Esophagus squamous epithelium (tissue), 5 donors: ENCODE measurements at places on chromosomes 7 and 10.

GRCh38 chr7:92135052-92135889, 994 bp upstream of the CYP51A1 start:
- no peak for DNase-seq

DNA sequence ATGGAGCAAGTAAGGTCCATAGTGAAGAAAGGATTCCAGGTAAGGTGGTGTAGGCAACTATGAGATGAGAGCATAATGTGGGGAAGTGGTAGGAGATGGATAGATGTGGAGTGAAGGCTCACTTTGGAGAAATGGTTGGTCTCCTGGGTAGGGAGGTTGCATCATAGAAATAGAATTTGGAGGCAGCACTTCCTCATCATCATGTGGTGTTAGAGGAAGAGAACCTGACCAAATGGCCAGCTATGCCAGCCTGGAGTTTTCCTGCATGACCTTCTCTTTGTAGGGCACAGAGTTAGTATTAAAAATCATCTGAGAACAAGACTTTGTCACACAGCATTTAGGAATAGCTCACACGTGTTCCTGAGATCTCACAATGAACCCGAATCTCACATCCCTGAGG, 126.7 kb upstream of the CXCL12 start:
- no peak for DNase-seq

- DNase-seq = no peak
These were observed 39.1 kb downstream of the TASOR2 start for GRCh38 chr10:5723692-5724091.

GRCh38 chr10:62573929-62574328, 199.8 kb downstream of the ZNF365 start:
- no peak for DNase-seq

GRCh38 chr7:86768394-86768793, 124.7 kb downstream of the GRM3 start:
- no peak for DNase-seq

GRCh38 chr10:97733256-97733655, 3.7 kb upstream of the ZFYVE27 start:
- no peak for DNase-seq

DNA sequence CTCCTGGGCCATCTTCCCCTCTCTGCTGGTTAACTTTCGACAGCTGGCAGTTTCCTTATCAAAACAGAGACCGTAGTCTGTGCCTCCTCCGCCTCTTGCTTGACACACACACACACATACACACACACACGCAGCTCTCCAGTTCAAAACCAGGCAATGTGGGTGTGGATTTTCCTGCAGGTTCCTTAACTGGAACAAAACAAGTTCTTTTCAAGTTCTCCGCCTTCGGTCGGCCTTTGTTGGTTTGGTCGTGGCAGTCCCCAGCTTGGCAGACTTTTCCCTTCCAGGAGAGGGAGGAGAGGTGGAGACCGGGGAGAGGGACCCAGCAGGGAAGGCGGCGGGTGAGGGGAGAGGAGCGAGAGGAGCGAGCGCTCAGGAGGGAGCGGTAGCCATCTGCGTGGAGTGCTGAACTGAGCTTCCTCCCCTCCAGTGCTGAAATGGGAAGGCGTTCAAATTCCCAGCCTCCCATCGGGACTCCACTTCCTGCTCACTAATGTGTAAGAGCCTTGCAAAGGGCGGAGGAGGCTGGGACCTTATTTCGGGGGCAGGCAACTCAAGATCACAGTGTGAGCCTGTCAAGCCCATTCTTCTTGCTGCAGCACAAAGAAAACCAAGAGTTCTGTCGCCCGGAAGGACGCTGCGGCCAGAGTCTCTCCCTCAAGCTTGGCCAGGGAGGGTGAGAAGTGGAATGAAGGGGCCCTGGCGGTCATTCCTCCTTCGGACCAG, 120.6 kb downstream of the PRPF18 start:
- no peak for DNase-seq

DNA sequence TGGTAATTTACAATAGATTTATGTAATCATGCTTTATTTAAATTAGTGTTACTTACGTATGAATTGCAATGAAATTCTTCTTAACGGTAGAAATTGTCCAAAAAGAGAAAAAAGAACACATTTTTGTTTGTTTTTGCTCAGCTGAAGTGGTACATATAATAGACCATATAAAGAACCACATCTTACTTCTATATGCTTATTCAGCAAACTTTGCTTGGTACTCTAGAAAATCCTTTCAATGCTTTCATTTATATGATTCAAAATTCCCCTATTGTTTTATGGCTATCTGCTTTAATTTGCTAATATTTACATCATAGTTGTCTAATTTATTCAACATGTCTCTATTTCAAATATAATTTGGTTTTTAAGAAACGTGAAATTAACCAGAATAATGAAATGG, 903.2 kb downstream of the ANKRD7 start:
- no peak for DNase-seq

DNA sequence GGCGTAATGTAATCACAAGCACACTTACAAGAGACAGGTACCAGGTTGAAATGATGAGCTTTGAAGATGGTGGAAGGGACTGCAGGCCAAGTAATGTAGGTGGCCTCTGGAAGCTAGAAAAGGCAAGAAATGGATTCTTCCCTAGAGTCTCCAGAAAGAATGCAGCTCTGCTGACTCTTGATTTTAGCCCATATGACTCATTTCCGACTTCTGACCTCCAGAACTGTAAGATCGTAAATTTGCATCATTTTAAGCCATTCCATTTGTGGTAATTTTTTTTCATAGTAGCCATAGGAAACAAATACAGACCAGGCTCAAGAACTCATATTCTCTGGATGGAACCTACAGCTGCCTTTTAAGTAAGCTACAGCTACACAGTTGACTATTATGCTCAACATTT, 315.5 kb downstream of the MAGI2 start:
- DNase-seq = no peak

GRCh38 chr7:111363099-111363498, 199.2 kb downstream of the IMMP2L start:
- DNase-seq = no peak

GRCh38 chr10:1674501-1674900, 62.8 kb downstream of the ADARB2 start:
- DNase-seq = no peak

DNA sequence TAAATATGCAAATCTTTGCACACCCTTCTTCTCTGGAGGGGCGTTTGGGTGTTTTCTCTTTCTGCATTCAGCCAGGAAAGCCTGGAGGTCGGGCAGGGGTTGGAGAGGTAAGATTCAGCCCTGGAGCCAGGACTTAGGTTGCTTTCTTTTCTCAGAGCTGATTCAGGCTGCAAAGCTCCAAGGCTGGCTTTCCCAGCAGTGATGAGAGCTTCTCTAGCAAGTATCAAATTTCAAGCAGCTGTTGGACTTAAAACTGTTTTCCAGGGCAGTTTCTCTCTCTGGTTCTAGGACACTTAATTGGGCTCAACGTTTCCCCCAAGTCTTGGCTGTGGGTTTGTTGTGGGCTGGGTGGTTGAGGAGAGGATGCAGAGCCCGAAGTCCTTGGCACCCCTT, 608 bp downstream of the AKR1B10 start:
- no peak for DNase-seq

DNA sequence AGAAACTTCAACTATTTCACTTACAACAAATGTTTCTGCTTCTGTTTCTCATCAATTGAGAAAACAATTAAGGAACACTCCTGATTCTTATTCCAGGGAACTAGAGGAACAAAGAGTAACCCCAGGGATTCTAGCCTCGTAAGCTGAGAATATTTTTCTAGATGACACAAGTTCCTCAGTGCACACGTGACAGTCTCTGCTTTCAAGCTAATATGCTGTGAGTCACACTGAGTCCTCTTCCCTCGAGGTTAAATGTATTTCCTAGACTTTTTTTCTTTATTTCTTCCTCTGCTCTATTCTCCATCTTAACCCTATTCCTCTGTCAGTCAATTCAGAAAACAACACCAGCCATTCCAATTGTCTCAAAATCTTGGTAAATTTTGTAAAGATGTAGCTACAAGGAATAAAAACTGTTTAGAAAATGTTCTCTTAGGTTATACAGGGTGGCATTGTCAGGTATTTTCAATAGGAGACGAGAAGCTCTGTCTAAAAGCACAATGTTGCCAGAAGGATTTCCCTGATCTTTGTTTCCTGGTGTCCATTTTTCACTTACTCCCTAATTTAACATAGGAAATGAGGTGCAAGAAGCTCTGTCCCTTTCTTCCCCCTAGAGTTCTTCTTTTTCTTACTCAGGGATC, 5.8 kb upstream of the C1GALT1 start:
- DNase-seq = no peak

GRCh38 chr7:50391386-50391785, 58.8 kb downstream of the FIGNL1 start:
- no peak for DNase-seq

GRCh38 chr10:72772031-72772430, 80.1 kb downstream of the MCU start:
- DNase-seq = no peak

DNA sequence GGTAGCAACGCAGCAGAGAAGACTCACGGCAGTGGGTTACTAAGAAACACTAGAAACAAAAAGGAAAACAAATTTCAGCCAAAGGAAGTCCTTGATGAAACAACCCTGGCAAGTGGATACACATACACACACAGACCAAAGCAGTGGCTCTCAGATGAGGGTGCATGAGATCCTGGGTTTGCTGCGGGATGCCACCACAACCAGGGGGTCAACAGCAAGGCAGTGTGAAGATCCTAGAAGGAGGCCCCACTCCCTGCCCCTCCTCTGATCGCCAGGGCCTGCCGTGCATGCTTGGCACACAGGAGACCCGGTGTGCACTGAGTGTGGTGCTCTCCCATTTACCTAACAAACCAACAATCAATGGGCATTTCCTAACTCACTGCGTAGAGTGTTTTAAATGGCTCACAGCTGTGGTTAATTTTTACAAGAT, 252.3 kb upstream of the KLF14 start:
- DNase-seq = no peak

DNA sequence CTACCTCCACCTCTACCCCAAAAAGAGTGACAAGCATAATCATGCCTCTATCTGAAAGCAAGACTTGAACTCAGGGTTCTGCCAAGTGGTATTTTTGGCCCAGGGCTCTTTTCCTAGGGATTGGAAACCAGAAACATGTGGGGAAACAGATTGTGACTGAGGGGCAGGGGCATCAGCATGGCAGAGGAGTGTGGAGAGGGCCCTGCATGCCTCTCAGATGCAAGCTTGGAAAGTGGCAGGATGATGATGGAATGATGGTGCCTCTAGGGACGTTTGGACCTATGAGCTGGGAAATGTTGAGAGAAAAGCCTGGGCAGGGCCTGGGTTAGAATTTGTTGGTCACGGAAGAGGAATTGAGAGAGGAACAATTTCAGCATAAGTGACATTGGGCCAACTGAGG, 78.4 kb upstream of the LEP start:
- DNase-seq = no peak

DNA sequence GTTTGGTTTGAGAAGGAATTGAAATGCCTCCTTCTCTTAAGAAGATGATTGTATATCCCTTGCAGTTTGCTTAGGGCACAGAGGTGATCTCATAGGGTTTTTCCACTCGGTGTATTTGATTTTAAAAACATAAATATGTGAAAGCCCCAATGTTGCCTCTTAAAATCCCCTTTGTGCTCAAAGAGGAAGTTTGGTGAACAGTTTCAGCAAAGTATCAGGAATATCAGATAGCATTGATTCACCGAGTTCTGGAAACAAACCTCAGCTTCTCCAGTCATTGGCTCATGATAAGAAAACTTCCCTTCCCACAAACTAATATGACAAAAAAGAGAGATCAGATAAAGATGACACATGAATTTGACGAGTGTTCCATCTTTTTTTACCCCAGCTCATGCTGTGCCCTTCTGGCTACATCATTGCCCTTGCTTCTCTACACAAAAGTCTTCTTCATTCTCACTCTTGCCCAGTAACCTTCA, 20.1 kb upstream of the SMNDC1 start:
- DNase-seq = no peak

DNA sequence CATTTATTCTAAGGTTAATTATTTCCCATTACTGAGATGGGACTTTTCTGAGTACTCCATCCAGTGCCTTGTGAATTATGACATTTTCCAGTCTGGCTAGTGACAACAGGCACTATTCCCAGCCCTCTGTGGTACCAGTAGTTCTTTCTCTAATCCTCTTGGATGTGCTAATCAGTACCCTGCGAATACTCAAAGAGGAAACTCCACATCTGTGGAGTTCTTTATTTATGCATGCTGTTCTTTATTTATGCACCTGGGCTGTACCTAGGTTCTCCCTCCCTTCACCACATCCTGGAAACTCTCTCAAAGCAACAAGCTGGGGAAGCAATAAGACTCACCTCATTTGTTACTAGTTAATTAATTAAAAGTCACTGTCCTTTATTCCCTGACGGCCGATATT, 83.5 kb downstream of the TSPAN12 start:
- DNase-seq = no peak

DNA sequence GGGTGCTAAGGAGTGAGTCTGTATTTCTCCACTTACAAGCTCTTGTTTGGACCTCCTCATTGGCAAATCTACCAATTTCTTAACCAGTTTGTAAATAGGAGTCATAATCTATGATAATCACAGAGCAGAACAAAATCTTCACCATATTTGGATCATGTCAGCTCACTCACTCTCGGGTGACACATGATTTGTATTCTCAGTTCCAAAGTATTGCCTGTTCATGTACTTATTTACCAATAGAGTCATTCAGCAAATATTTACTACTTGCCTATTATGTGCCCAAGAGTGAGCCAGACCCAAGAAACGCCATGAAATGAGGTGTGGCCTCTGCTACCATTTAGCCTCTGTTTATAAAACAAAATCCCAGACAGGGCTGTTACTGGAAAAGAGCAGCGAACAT, 114.8 kb downstream of the TSPAN12 start:
- DNase-seq = no peak

- no peak for DNase-seq
These were observed 89.2 kb upstream of the MKLN1 start for GRCh38 chr7:131238347-131238931.

DNA sequence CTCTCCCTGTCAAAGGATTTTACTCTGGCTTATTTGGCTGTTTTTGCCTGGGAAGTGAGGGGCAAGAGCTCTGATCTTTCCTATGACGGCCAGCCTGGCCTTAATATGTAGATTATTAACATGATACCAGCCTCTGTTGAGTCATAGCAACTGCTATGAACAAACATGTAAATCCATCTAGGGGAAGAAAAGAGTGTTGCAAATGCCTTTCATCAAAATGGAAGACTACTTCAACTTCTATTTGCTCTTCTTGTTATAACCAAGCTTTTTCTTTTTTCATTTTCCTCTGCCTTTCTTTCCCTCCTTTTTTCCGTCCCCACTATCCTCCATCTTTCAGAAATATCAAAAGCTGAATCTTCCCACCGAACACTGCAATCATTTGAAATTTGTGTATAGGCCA, 46.6 kb downstream of the BTRC start:
- DNase-seq = no peak

GRCh38 chr10:71774916-71775702, 1.8 kb upstream of the VSIR start:
- DNase-seq = no peak

- DNase-seq = no peak
These were observed 12.0 kb downstream of the EEPD1 start for GRCh38 chr7:36165059-36165458.

DNA sequence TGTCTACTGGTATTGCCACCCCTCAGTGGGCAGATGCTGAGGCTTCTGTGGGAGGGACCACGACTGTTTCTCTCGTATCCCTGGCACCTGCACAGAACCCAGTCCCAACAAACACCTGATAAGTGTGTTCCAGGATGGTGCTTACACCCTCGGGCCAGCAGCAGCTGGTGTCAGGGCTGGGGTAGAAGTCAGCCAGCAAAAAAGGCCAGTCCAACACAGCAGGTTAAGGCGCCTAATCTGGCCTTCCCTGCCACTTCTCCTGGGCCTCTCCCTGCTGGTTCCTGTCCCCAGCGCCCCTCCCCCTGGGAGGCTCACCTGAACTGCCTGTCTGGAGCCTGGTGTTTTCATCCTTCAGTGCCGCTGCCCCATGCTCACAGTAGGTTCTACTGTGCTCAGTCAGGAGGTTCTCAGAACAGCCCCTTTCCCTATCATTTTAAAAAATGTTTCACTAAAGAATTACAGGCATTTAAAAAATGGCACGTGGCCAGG, 20.0 kb downstream of the PODXL start:
- DNase-seq = no peak
